ENCODE measurements at places on chromosomes 1 and 21.
A peak's percentile ranks its signal among the peaks of the same experiment; 100 is the strongest.

DNA sequence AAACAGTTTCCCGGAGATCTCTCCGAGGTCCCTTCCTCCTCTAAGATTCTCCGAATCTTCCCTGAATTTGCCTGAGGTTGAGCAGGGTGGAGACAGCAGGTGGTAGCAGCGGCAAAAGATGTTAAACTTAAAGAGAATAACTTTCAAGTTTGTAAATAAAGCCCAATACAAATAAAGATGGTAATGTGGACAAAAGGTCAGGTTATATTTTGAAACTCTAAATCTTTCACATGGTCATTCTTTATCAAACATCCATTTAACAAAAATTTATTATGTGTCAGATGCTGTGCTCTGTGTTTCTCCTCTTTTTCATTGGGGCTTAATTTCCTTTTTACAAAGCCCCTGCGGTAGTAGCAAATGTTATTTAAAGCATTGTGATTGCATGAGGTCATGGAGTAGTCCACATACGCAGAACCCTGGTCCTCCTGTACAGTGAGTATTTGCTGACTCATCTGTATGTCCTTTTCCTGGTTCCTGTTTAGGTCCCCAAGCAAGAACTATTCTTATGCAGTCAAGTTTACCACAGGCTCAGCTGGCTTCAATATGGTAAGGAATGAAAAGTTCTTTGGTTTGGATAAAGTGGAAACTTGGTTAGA, 119.2 kb downstream of the ITSN1 start:
- peak; percentile 50 for DNase-seq

DNA sequence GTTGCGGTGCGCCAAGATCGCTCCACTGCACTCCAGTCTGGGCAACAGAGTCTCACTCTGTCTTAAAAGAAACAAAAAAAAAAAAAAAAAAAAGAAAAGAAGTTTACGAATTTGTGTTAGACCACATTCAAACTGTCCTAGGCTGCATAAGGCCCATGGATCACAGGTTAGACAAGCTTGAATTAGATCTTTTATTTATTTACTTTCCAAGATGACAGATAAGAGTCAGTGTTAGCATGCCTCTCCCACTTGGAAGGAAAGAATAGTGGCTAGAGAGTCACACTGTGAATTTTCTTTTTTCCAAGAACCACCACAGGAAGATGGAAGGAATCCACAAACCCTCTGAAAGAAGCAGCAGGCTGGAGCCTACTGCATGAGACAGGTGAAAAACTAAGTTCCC, 29.3 kb downstream of the NSL1 start:
- DNase-seq, result no peak

- DNase-seq, result peak; percentile 46
Measured at GRCh38 chr21:43343992-43344886, 82.7 kb downstream of the SIK1 start.

GRCh38 chr1:93976291-93976690, 67.1 kb upstream of the GCLM start:
- no peak for DNase-seq

DNA sequence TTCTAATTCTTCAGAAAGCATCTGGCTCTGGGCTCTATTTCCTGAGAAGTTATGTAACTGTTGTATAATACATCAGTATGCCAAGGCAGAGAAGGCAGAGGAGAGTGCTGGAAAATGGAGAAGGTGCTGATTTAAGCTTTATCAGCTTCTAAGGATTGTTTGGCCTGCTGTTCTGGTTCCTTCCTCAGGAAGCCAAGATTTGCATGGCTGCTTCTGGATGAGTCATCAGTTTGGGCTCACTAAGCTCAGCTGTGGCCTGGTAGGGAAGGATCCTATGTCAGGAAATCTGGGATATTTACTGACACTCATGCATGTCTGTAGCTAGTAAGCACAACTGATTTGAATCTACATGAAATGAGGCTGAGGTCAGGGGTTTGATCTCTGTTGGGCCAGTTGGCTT, 73.2 kb upstream of the ADGRL4 start:
- DNase-seq, result peak; percentile 61

- no peak for DNase-seq
Measured at GRCh38 chr1:63448731-63449246, 74.2 kb downstream of the ITGB3BP start.

DNA sequence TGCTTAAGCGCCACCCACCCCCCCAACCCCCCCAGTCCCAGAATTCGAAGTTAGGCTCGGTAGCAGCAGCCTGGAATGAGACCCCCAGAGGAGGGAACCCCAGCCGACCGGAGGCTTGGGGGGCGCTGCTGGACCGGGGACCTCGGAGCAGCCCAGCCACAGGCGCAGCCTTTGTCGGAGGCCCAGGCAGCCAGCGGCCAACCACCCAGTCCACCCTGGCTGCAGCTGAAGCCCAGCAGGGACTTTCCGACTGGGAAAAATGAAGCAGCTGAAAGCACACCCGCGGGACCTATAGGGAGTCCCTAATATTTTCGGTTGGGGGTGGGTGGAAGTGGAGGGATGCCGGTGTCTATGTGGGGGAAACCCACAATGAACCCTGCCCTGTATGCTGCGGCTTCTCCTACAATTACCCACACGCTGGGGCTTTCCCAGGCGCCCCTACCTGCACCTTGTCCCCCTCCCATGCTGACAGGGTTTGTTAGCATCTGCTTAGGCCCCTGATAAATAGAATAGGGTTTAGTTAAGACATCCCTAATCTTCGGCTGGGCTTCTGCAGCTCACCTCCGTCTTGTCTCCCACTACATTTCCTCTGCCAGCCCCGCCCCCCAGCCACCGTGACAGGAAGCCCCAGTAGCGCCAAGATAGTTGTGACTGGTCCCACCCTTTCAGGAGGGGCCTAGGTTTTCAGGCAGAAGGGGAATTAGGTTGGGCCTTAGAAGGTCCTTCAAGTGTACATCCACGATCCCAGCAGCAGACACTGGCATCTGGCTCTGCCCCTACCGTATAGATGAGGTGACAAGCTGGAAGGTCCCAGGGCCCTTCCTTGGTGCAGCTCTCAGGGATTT, 838 bp downstream of the CCDC28B start:
- peak; percentile 12 for DNase-seq

DNA sequence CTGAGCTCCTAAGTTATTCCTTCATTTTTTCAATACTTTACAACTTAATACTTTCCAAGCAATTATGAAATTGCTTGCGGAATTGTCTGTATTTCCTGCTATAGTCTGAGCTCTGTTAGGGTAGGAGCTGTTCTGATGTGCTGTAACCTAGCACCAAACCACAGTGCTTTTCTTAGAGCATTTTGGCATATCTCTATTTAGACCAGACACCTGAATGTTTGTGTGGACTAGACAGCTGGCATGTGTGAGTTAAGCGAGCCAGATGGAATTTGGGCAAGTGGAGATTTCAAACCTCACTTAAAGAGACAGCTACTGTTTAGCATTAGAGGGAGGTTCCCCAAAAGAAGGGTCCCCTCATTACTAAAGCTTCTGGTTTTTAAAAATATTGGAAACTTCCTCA, 106.1 kb downstream of the RWDD3 start:
- DNase-seq, result no peak

DNA sequence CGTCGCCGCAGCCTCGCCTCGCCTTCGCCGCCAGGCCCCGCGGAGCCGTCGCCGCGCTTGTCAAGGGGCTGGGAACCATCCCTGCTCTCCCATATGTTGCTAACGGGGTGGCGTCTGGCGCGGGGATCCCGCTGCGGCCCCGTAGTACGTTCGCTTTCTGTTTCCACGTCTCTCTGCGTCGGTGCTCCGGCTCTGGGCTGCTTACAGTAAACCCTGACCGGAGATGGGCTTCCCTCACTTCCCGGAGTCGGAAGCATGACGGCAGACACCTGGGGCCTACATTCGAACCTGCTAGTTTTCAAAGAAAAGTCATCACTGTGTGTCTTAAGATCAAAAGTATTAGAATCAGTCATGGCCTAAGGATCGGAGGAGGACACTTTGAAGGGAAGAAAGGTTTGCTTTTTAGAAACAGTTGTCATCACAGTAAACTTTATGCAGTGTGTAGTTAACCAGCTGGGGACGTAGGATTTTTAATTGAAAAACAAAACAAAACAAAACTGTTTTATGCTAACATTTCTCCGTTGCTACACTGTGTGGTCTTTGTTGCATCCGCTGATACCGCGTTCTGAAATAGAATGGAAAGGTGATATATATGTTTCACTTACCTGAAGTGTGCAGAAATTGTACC, 69.0 kb downstream of the SLC35A3 start:
- peak; percentile 48 for DNase-seq

- DNase-seq, result peak; percentile 67
Measured at GRCh38 chr1:229410692-229411433, 23.0 kb downstream of the ACTA1 start.
